ENCODE measurements at places on chromosomes 6 and 20.

- DNase-seq, result no peak
Measured at GRCh38 chr6:119284861-119285521, 64.6 kb downstream of the MAN1A1 start.

DNA sequence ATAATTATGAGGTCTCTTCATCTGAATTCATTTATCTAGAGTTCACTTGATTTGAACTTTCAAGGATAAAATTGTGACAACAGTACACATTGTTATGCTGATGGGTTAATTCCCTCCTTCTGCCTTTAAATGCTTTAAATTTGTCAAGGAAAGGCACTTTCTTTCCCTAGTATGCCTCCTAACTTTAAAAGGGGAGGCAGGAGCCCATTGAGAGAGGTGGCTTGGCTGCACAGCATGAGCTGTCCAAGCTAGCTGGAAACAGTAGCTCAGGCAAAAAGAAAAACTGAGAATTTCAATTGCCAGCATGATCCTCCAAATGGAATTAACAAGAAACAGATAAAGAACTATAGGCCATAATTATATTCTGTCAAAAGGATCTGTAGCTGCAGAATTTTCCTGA is 243.3 kb upstream of the GRIK2 start:
- no peak for DNase-seq

GRCh38 chr6:157227202-157228166 is 95.8 kb downstream of the TMEM242 start:
- no peak for DNase-seq

DNA sequence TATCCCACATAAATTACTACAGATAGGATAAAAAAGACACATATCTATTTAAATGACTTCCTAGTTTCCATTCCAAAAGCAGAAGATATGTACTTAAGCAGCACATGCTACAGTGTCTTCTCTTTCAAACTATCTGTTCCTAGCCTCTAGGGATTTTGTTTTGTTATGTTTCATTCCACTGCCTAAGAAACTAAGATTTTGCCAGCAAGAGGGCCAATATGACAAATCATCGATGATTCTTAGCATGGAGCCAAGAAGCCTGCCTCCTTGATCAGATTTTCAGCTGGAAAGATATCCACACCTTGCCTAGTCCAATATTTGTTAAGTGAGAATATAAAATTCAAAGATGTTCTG is 7.0 kb downstream of the SNX5 start:
- DNase-seq, result no peak

GRCh38 chr6:120355822-120356221 is 978.5 kb downstream of the TBC1D32 start:
- DNase-seq, result no peak

Data from NCI-H510A treated with DMSO at 0.1 percent for 48 hours (cell line).